Upper lobe of left lung (tissue), 6 donors: ENCODE measurements at places on chromosomes 6 and 20. TPM values are rescaled to one million over a fixed set of nuclear protein-coding genes. Genes with fewer than 3 reads are reported as not detected.
A peak's percentile ranks its signal among the peaks of the same experiment; 100 is the strongest.

- no peak overlapping the region for H3K27ac ChIP-seq
- H3K4me3 ChIP-seq = no peak overlapping the region
- H3K36me3 ChIP-seq = no peaks in the 10 kb centered on the region
- no peaks in the 10 kb centered on the region for H3K27me3 ChIP-seq
- DNase-seq = no peak
- no peaks in the 10 kb centered on the region for H3K4me1 ChIP-seq
Observed at GRCh38 chr6:149907317-149907716, 9.4 kb upstream of the RAET1E start.

GRCh38 chr6:83976037-83976755 lies 57.4 kb upstream of the MRAP2 start:
- no peaks in the 10 kb centered on the region for H3K4me1 ChIP-seq
- DNase-seq = no peak
- H3K27ac ChIP-seq = no peak overlapping the region
- H3K4me3 ChIP-seq = no peak overlapping the region

- peak; percentile 87 for DNase-seq
- H3K4me3 ChIP-seq = peak overlapping the region; percentile 76
- H3K27ac ChIP-seq = no peak overlapping the region
- H3K4me1 ChIP-seq = peaks cover 21% of the 10 kb centered on the region
- peaks cover 11% of the 10 kb centered on the region for H3K27me3 ChIP-seq
Observed at GRCh38 chr6:111087871-111088667, 766 bp downstream of the SLC16A10 start.

DNA sequence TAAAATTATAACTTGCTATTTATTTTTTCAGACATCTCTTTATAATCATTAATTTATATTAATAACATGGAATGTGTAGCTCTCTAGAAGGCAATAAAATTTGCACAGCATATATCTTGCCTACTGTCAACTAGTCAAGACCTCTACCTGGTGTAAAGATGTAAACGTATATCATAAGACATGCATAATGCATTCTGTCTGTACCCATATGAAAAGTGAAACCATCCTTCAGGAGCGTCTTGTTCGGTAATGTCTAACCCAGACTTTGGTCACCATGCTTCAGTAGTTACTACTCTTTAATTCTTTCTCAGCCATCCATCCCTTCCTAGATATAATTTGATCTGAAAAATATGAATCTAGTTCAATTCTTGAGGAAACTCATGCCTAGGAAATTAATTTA lies 21.0 kb downstream of the CEP43 start:
- H3K4me3 ChIP-seq = no peak overlapping the region
- H3K36me3 ChIP-seq = peaks cover 9% of the 10 kb centered on the region
- no peak for DNase-seq

DNA sequence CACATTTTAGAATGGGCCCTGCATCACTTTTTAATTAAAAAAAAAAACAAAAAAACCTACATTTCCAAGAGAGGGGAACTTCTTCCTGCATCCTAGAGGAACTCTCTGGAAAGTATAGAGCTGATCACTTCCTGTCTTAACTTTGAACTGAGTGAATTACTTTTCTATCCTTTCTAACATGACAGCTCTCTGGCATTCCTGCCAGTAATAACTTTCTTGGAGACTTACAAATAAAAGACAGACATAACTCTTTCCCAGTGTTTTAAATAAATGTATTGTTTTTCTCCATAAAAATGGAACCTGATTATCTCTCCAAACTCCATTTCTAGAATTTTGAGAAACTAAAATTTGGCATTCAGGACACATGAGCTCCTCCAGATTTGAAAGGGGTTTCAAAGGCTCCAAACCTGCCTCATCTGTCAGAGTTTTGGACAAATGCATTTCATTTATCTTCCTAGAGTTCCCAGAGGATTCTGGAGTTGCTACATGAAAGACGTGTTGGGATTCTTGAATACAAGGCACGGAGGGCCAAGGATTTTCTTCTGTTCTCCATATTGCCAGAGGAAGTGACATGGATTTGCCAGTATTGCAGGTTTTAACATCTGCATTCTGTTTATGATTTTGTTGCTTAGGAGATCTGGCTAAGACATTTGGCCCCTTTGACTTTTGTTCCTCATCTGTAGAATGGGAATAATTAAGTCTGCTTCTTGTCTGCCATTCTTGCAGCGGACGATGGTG lies 2.0 kb upstream of the SMOC2 start:
- H3K27me3 ChIP-seq = peaks cover 25% of the 10 kb centered on the region
- DNase-seq = no peak
- no peak overlapping the region for H3K4me3 ChIP-seq

- no peaks in the 10 kb centered on the region for H3K36me3 ChIP-seq
- no peak for DNase-seq
- H3K27ac ChIP-seq = no peak overlapping the region
- no peaks in the 10 kb centered on the region for H3K4me1 ChIP-seq
Observed at GRCh38 chr6:19665613-19665909, 171.6 kb upstream of the ID4 start.

GRCh38 chr20:62878244-62879038 lies 16.8 kb upstream of the TCFL5 start:
- no peaks in the 10 kb centered on the region for H3K27me3 ChIP-seq
- H3K4me3 ChIP-seq = no peak overlapping the region
- H3K4me1 ChIP-seq = peaks cover 26% of the 10 kb centered on the region
- DNase-seq = peak; percentile 77

- no peaks in the 10 kb centered on the region for H3K4me1 ChIP-seq
- H3K27ac ChIP-seq = no peak overlapping the region
- H3K36me3 ChIP-seq = no peaks in the 10 kb centered on the region
- no peaks in the 10 kb centered on the region for H3K27me3 ChIP-seq
- DNase-seq = no peak
Observed at GRCh38 chr6:168582571-168582981, 141.6 kb downstream of the SMOC2 start.

GRCh38 chr6:1605004-1605892 lies 4.5 kb upstream of the FOXC1 start:
- H3K4me1 ChIP-seq = peaks cover 45% of the 10 kb centered on the region
- H3K4me3 ChIP-seq = peak overlapping the region; percentile 44
- no peaks in the 10 kb centered on the region for H3K36me3 ChIP-seq
- peaks cover 73% of the 10 kb centered on the region for H3K27me3 ChIP-seq
- DNase-seq = peak; percentile 87

GRCh38 chr20:22100686-22101085 lies 395.2 kb downstream of the PAX1 start:
- no peak overlapping the region for H3K4me3 ChIP-seq
- no peaks in the 10 kb centered on the region for H3K27me3 ChIP-seq
- H3K36me3 ChIP-seq = no peaks in the 10 kb centered on the region
- H3K27ac ChIP-seq = no peak overlapping the region
- no peaks in the 10 kb centered on the region for H3K4me1 ChIP-seq

DNA sequence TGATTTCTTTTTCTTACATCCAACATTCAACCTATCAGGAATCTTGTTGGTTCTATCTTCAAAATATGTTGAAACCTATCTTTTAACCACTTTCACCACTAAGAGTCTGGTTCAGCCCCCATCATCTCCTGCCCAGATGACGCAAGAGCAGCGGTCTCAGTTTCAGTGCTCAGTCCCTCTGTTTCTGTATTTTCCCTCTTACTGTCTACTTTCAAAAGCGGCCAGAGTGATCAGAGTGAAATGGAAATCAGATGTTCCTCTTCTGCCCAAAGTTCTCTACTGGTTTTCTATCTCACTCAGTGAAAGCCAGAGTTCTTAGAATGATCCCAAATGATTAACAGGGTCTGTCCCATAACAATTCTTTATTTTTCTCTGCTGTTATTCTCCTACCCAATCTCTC lies 147.9 kb upstream of the PDE7B start:
- no peaks in the 10 kb centered on the region for H3K36me3 ChIP-seq
- H3K27ac ChIP-seq = no peak overlapping the region
- H3K4me1 ChIP-seq = no peaks in the 10 kb centered on the region
- no peak overlapping the region for H3K4me3 ChIP-seq
- no peak for DNase-seq

- no peaks in the 10 kb centered on the region for H3K27me3 ChIP-seq
- peaks cover 6% of the 10 kb centered on the region for H3K4me1 ChIP-seq
- no peak for DNase-seq
- no peak overlapping the region for H3K27ac ChIP-seq
Observed at GRCh38 chr20:25382704-25383370, 7.8 kb downstream of the ABHD12 start.

DNA sequence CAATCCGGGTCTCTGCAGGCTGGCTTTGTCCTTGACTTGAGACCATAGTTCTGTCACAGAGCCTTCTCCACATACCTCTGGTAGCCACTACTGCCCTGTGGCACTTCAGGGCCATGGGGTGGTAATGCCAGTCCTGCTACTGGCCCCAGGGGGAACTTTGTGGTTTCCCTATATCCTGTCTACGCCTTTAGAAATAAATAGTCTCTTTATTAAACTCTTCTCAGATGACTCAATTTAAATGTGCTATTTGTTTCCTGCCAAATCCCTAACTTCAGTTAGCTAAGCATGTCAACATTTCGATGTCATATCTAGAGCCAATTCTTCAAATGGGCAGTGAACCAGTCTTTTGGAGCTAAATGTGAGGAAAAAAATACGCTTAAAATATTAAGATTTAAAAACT lies 60.1 kb downstream of the SEL1L2 start:
- DNase-seq = no peak
- no peaks in the 10 kb centered on the region for H3K4me1 ChIP-seq
- H3K27me3 ChIP-seq = no peaks in the 10 kb centered on the region
- H3K27ac ChIP-seq = no peak overlapping the region
- H3K36me3 ChIP-seq = no peaks in the 10 kb centered on the region
- H3K4me3 ChIP-seq = no peak overlapping the region

DNA sequence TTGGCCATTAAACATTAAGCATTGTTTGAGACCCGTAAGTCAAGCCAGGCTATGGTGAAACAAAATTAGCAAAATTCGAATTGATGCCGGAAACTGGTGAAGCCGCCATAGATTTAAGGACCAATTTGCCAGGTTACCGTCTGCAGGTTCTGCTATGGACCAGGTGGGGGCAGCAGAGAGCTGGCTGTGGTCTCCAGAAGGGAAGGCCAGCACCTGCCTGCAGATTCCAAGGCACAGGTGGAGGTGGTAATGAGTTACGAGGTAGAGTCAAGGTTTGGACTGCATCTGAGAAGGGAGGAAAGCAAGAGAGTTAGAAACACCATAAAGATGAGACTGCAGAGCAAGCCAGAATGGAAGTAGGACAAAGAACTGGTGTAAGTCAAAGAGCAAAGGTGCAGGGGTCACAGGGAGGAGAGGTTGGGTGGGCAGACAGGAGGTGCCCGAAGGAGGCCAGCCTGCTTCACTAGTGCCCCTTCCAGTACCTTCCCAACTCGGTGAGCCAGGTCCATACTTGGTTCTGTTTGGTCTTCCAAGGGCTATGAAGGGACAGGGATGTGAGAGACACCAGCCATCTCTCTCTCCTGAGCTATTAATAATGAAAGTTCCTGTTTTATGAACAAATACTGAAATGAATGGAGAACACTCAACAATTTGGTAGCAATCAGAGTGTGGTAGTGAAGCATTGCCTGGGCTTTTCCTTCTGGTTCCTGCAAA lies 131.6 kb upstream of the ESR1 start:
- H3K27ac ChIP-seq = no peak overlapping the region
- H3K4me3 ChIP-seq = no peak overlapping the region

- H3K27me3 ChIP-seq = no peaks in the 10 kb centered on the region
- H3K36me3 ChIP-seq = peaks cover 6% of the 10 kb centered on the region
- DNase-seq = no peak
- no peaks in the 10 kb centered on the region for H3K4me1 ChIP-seq
- H3K27ac ChIP-seq = no peak overlapping the region
Observed at GRCh38 chr6:145688493-145688905, 46.8 kb downstream of the EPM2A start.

DNA sequence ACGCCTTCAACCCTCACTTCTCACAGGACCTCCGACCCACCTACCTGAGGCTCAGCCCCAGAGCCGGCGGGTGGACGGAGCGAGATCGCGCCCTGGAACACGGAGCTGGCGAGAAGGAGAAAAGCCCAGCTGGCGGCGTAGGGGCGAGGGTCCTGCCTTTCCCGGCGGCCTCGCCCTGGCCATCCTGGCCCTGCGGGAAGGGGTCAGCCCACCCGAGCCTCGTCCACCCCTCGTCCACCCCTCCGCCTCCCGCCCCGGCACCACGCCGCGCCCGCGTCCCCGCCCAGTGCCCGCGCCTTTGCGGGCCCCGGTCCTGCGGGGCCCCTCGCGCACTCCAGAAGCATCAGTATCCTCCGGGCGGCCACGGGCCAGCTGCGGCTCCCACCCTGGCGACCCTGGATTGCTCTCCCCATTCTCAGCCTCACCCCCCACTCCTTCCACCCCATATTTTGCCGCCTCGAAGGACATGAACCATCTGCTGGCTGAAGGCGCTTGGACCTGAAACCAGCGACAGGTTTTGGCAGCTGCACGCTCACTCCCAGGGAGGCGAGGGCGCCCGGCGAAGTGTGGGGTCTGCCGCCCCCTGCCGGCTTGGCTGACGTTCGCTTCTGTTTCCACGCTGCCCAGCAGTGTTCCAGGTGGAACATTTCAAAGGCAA lies 65.1 kb downstream of the PLG start:
- no peaks in the 10 kb centered on the region for H3K36me3 ChIP-seq
- peak; percentile 92 for DNase-seq
- H3K27me3 ChIP-seq = no peaks in the 10 kb centered on the region
- peaks cover 9% of the 10 kb centered on the region for H3K4me1 ChIP-seq
- no peak overlapping the region for H3K27ac ChIP-seq

- DNase-seq = no peak
- H3K4me1 ChIP-seq = peaks cover 6% of the 10 kb centered on the region
- no peak overlapping the region for H3K4me3 ChIP-seq
Observed at GRCh38 chr6:157094038-157094437, 229.3 kb downstream of the TMEM242 start.

DNA sequence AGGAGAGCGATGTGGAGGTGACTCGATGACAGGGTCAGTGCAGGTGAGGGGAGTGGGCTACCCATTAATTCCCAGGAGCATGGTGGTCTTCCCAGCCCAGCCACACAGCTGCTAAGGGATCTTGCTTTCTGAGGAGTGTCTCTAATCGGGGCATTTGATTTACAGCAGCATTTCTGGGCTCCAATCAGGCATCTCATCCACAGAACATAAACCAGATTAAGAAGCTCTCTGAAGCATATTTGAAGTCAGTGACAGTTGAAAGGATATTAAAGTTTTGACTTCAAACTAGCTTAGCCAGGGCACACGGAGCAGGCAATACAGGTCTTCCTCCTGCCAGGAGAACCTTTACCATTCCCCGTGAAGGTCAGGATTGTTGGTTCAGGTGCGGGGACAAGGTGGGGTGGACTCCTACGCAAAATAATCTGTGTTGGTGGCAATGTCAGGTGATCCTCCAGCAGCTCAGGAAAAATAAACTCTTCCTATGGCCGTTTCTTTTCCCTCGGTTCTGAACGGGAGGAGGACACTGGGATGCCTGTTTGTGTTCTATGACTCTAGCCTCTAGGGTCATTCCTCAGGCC lies 39.9 kb upstream of the ZNF831 start:
- H3K27ac ChIP-seq = peak overlapping the region; percentile 22
- no peak overlapping the region for H3K4me3 ChIP-seq
- no peaks in the 10 kb centered on the region for H3K27me3 ChIP-seq
- H3K4me1 ChIP-seq = peaks cover 3% of the 10 kb centered on the region
- DNase-seq = no peak

Gene GSTA3
- total RNA-seq = 1.00 TPM

Gene GCM1
- total RNA-seq = 0.20 TPM

Gene SYCP2
- total RNA-seq = 1.2 TPM

Gene PTGIS
- total RNA-seq = 32.8 TPM

Gene CALHM4
- not detected for total RNA-seq

Gene ZBTB46
- 17.7 TPM for total RNA-seq

Gene HTR1E
- not detected for total RNA-seq
